T follicular helper cell (primary cell): ENCODE measurements at places on chromosomes 6 and 20.

DNA sequence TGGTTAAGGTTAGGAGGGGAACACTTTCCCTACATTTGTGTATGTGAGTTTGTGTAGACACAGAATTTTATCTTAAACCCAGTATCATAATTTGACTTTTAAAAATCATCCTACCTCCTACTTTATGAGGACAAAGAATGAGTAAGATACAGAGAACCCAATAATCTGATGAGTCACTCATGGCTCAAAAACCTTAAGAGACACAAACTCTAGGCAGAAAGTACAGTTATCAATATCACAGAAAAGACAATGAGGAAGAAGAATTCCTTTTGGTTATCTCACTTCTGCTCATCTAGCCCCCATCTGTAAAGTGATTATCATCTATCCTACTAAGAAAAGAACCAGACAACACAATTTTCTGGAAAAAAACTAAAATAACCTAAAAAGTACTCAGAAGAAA lies 87.7 kb downstream of the EPB41L2 start:
- no peak for DNase-seq

DNA sequence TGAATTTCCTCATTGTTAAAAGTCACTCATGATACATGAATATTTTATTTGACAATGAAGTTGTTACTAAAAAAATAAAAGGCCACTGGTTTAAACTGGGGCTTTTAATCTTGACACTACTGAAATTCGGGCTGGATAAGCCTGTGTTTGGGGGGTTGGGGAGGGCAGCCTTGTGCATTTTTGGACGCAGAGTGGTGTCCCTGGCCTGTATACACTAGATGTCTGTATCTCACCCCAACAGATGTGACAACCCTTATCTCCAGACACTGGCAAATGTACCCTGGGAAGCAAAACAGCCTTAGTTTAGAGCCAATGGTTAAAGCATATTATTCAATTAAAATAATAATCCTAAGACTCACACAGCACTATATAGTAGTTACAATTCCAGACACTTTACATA lies 24.8 kb downstream of the MAN1A1 start:
- no peak for DNase-seq

DNA sequence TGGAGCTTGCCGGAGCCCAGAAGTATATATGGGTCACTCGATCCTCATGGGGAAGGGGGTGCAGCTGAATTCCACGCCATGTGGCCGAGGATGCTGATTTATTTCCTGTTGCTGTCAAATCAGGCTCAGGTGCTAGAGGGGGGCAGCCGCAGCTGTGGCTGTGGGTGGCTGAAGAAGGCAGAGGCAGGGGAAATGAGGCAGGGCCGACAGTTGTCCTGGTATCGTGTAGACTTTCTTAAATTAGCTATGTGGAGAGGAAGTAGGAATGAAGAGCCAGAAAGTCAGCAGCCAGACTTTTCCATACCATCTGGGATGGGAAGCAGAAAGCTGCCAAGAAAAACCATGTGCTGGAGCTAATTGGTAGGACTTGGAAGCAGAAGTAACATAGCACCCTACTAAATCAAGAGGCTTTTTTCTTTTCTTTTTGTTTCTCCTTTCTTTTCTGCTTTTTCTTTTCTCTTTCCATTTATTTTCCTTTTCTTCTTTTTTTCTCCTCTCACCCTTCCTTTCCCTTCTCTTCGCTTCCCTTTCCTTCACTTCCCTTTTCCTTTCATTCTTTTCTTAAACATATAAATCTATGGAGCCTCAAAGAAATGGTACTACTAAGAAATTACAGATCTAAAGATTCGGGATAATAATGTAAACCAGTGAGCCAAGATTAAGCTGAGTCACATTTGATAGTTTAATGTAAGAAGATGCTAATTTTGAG lies 90.6 kb upstream of the CD83 start:
- no peak for DNase-seq

DNA sequence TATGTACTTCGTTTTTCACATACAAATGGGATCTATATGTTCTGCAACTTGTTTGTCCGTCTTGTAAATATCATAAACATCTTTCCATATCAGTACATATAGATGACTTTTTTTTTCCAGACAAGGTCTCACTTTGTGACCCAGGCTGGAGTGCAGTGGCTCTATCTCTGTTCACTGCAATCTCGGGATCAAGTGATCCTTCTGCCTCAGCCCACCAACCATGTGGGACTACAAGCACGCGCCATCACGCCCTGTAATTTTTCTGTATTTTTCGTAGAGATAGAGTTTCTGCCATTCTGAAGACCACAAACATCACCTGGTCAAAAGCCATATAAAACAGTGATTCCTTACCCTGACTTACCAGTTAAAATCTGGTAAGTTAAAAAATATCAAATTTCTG lies 37.7 kb upstream of the SYNCRIP start:
- DNase-seq, result no peak

DNA sequence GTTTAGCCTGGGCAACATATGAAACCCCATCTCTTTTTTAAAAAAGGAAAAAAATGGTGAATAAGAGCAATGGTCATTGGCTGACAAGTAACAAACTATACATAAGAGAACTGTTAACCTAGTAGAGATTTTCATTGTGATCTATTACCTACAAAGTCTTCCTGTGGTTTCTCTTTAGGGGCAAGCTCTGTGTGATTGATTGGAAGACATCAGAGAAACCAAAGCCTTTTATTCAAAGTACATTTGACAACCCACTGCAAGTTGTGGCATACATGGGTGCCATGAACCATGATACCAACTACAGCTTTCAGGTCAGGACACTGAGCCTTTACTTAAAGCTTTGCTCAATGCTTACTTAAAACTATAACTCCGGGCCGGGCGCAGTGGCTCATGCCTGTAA lies 19.2 kb downstream of the MGME1 start:
- DNase-seq, result no peak

DNA sequence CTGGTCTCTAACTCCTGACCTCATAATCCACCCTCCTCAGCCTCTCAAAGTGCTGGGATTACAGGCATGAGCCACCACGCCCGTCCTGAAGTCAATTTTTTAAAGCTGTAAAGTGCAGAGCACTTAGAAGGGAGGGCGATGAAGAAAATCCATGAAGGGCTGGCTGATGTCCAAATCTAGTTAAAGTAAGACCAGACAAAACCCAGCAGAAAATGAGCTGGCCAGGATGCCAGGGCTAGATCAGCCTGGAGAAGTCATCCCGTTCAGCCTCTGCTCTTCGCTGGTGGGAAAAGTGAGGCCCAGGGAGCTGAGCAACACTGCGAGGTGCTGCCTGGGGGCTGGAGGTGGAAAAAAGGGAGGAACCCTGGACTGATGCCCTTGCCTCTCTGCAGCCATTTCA lies 3.1 kb downstream of the BPIFB4 start:
- DNase-seq, result no peak

GRCh38 chr6:155177363-155177961 lies 86.4 kb upstream of the CLDN20 start:
- DNase-seq, result peak; percentile 17

- no peak for DNase-seq
Measured at GRCh38 chr20:60528141-60528540, 569.9 kb downstream of the CDH26 start.

GRCh38 chr6:87095087-87095509 lies at the start of gene CGA:
Gene CGA (minus strand): TSS chr6:87095106. CDS start chr6:87088200, 6,906 bp downstream.
- DNase-seq, result no peak

- DNase-seq, result no peak
Measured at GRCh38 chr20:25533920-25534700, 51.2 kb downstream of the NINL start.

- DNase-seq, result no peak
Measured at GRCh38 chr6:30122515-30122914, 9.6 kb upstream of the TRIM31 start.

DNA sequence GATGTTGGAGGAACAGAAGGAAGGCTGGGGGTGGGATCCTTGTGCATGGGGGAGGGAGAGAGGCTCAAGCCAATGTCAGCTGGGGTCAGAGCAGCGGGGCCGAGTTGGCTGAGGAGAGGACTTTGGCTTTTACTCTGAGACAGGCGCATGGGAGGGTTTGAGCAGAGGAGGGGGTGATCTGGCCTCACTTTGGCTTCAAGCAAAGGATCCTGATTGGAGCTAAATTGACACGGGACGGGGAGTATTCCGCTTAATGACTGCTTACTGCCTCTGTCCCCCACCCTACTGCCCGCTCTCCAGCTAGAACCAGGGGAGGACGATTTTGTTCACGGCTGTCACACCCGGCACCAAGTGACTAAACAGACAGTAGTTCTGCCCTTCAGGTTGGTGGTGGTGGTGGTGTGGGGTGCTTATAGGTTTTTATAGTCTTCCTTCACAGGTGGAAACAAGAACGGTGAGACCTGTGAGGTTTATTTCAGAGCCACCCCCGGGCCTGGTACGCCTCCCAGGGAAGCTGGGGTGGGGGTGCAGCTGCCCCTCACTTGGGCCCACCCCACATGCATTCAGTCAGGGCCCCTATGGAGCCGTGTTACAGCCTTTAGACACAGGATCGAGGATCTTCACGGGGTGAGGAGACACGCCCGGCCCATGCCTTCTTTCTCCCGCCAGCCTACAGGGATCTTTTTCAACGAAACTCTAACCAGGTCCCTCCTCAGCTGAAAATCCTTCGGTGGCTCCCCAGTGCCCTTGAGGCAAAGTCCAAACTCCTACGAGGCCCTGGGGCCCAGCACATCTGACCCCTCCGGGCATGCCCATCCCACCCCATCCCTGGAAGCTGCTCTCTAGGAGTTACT lies 1.3 kb upstream of the SNAI1 start:
- DNase-seq, result no peak

DNA sequence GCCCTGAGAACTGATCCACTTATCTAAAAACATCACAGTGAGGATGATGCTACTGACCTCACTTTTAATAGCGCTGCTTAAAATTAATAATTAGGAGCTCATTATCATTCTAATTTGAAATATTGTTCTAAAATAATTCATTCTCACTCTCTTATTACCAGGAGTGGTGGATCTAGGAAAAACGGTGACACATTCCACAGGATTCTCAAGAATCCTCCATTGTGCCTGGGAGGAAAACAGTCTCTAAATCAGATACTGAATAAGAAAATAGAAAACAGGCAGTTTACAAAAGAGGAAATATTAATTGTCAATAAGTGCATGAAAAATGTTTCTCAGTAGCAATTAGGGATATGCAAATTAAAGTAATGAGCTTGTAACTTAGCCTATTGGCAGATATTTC lies 187.4 kb downstream of the TENT5A start:
- no peak for DNase-seq

- DNase-seq, result no peak
Measured at GRCh38 chr6:32855467-32856174, 1.6 kb downstream of the PSMB9 start.

DNA sequence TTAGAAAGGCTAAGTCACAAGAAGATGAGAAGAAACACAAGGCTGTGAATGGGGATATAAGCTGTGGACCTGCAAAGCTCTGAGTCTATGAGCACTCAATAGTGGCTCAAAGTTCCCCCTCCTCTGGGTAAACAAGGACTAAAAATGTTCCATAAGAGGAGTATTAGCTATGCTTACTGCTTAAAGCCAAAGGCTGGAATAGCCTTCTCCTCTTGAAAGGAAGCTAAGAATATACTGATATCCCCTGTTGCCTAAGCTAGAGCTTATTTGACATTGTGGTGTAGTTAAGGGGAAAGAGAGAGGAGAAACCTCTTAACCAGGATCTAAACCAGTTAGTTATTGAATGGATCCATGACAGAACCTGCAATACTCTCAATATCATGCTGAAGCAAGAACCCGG lies 45.8 kb downstream of the NOL7 start:
- no peak for DNase-seq

DNA sequence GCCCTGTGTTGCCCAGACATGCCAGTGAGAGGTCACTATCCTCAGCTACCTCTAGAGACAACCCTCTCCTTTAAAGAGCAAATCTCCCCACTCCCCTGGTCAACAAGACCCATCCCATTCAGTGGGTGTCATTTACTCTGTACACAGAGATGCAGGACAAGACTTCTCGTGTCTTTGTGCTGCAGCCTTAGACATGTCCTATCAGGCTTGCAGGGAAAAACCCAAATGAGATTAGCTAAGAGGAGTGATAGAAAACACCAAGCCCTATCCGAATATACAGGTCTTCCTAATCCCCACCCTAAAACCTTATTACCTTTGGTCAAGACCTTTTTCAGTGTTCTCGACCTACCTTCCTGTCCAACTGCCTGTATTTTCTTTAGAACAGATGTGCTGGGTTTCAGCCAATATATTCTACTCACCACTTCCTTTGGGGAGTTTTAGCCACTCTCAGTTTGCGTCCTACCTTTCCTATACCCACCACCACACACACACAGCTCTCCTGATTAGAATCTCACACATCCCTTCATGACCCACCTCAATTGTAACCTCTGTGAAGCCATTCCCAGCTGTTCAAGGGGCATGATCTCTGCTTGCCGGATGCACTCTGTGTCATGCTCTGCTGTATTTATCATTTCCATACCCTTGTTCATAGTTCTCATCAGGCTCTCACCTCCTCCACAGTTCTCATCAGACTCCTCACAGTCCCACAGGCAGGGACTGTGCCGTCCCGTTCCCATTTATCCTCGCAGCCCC lies 39.7 kb downstream of the TRAM2 start:
- DNase-seq, result no peak

GRCh38 chr6:80357674-80358073 lies 251.2 kb downstream of the BCKDHB start:
- no peak for DNase-seq

DNA sequence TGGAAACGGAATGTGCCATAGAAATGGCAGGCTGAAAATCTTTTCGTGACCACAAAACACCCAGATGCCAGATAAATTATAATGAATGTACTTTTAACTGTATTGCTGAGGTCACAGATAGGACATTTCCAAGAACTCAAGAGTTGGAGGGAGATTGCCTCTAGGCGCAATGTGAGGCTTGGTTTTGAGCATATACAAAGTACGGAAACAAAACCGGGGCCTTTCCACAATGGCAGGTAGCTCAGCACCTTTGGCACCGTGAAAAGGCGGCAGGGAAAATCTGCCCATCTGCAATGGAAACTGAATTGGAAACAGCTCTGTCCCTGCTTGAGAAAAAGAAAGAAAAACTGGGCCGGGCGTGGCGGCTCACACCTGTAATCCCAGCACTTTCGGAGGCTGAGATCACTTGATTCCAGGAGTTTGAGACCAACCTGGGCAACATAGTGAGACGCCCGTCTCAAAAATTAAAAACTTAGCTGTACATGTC lies 10.5 kb upstream of the C20orf144 start:
- DNase-seq, result no peak

GRCh38 chr20:37353285-37353849 lies 7.4 kb downstream of the SRC start:
- no peak for DNase-seq

DNA sequence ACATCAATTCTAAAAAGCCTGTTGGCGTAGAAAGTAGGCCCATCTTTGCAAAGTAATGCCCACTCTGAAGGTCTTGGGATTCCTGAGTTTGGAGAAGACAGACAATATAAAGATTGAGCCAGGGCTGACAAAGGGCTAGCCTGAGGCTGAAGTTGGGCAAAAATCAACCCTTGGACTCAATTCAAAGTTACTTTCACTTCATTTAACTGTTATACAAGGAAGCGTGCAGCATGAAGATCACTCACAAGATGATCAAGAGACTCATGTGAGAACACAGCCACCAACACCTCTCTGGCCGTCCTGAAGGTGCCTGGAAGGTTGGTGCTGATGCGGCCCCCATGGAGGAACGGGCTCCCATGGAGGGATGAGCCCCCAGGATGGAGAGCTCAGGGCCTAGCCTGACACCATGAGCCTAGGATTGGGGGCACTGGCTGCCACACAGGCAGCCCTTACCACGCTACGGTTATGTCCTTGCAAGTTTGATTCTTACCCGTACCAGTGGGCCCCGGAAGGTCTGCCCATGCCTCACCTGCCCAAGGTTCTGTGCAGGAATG lies 26.6 kb downstream of the FOXC1 start:
- no peak for DNase-seq
